ENCODE measurements at places on chromosomes 5 and 9.

DNA sequence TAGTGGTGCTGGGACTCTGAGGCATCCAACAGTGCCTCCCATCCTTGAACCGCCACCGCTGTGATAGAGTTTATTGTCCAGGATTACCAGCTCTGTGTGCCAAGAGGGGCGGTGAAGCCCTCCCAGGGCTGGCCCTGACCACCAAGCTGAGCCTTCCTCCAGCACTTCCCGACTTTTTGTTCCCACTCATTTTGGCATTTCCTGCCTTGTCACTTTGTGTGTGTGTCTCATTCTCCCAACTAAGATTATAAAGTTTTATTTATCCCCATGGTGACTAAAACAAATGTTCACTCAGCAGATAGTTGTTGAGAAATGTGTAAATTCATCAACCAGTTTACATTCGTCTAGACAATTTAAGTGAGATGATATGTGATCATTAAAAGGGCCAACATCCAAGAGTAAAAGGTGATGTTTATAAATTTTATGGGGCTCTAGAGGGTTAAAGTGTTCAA, 2.5 kb downstream of the F2R start:
- no peak for DNase-seq

GRCh38 chr5:96331210-96331609, 101.8 kb downstream of the PCSK1 start:
- DNase-seq, result no peak

GRCh38 chr9:138037140-138037539, 159.6 kb downstream of the CACNA1B start:
- no peak for DNase-seq

DNA sequence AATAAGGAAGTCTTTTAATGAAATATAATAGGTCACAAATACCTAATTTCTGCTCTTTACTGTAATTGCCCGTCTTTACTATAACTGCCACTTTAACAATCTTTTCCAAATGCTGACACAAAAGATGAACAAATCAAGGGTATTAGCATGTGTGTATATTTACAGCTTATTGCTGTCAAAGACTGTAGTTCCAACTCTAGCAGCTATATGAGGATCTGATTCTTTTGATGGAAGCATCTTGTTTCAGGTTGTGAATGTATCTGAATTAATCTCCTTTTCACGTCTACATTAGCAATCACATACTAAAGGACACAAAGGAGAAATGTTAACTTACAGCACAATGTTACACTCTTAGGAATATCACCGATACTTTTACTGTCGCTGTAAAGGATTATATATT, 27.9 kb downstream of the RFX3 start:
- DNase-seq, result no peak

DNA sequence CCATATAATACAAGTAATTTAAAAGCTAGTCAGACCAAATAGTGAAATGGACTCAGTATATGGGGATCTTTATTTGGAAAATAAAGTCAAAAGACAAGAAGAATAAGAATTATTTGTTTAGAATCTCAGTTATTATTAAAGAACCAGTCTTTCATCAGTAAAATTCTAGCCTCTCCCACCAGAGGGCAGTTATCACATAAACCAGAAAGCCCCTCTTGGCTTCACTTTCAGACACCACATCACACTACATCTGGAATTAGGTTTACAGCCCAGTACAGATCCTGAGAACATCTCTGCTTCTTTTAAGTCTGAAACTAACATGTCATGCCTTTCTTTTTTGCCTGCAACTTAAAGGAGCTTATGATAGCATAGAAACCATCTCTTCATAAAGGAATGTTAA, 12.2 kb upstream of the HSPB3 start:
- peak; percentile 46 for DNase-seq

GRCh38 chr5:159332800-159333544, 2.7 kb upstream of the IL12B start:
- no peak for DNase-seq

DNA sequence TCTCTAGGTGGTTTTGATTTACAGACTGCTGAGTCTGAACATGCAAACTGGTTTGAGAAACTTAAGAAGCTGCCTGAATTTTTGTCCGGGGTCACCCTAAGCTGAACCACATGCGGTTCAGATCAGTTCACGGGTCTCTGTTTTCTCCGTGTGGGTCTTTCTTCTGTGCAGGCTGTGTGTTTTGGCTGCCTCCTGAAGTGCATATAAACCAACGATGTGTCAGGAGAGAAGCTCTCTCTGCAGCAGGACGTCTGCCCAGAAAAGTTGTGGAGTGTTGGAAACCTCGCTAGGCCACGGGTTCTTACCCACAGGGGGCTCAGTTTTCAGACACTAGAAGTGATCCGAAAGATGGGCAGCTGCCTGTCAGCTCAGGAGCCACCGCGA, 364.2 kb downstream of the IRX2 start:
- no peak for DNase-seq

DNA sequence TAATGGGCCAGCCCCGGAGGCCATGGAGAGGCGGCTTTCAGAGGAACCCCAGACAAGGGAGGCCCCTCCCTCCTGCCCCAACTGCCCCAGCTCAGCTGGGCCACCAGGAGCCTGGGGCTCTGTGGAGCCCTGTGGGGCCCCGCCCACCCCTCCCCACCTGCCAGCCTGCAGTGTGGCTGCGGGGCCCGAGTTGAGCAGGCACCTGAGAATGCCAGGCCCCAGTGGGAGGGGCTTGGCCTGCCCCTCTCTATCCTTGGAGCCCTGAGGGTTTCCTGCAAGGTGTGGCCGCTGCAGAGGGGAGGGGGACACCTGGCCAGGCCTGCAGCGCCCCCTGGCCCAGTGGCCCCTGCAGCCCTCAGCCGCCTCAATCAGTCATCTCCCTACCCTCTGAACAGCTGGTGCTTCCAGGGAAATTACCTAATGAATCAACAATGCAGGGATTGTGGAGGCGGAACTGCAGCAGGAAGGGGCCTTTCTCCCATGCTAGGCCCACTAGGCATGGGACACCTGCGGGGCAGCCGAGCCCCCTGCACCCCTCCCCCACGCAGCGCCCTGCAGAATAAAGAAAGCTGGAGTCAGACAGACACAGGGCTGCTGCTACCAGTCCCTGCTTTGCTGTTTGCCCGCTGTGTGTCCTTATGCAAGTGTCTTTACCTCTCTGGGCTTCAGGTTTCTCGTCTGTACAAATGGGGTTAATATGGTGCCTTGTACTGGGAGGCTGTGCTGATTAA, 48.0 kb downstream of the LMX1B start:
- DNase-seq, result no peak

GRCh38 chr5:9233712-9234111, 312.2 kb downstream of the SEMA5A start:
- peak; percentile 4 for DNase-seq

- DNase-seq, result no peak
These were observed 28.3 kb downstream of the PRRX2 start for GRCh38 chr9:129693741-129694140.

GRCh38 chr9:76927540-76928240, 21.8 kb upstream of the PRUNE2 start:
- DNase-seq, result no peak

DNA sequence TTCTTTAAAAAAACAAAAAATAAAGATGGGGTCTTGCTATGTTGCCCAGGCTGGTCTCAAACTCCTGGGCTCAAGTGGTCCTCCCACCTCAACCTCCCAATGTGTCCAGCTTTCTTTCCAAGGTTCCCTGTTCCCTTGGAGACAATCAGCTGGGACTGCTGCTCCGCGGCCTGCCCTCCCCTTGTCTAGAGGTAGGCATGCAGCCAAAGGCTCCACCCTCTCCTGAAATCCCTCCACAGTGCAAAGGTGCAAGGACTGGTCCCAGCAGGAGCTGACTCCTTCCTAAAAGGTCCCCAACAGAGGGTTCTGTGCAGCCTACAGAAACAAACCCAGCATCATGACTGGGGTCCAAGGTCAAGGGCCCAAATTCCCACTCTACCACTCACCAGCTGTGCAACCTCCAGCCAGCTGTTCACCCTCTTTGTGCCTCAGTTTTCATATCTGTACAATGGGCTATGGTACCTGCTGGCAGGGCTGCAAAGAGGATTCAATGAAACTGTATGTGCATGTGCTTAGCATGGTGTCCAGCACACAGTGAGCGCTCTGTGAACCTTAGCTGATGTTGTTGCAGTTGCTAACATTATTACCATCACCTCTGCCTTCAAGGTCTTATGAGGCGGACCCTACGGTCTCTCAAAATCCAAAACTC, 47.5 kb downstream of the BARX1 start:
- no peak for DNase-seq

GRCh38 chr5:32713361-32713769, 2.2 kb downstream of the NPR3 start:
- no peak for DNase-seq

DNA sequence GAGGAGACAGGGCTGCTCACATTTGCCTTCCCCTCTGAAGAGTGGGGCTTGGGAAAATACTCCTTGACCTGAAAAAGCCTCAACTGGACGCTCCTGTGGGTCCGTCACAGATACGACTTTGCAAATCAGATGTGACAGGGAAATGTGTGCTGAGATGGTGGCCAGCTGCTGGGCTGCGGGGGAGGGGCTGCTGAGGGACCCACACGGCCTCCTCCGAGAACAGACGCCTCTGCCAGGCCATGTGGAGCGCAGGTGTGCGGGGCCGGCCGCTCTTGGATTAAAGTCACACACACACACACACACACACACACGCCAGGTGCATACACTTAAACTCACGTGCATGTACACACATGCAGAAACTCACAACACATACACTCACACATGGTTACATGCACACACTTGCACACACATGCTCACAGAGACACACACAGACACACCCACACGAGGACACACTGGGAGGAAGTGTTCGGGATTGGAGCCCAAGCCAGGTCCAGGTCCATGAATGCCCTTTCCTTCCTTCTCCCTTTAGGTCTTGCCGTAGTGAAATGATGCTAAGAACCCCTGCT, 167.4 kb downstream of the GAPVD1 start:
- no peak for DNase-seq

GRCh38 chr5:142295960-142296860, 28.6 kb downstream of the SPRY4 start:
- no peak for DNase-seq

DNA sequence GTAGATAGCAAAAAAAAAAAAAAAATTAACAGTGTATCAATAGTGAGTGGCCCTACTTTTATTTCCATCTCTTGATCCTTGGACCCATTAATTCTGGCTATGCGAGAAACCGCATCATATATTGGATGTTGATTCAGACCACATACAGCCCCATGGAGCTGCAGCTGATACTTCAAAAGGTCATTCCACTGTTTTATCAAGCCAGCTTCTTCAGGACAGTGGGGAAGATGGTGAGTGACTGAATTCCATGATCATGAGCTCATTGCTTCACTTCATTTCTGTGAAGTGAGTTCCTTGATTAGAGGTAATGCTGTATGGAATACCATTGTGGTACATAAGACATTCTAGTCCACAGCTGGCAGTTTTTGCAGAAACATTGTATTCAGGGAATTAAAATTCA, 222.9 kb upstream of the MEF2C start:
- DNase-seq, result no peak

DNA sequence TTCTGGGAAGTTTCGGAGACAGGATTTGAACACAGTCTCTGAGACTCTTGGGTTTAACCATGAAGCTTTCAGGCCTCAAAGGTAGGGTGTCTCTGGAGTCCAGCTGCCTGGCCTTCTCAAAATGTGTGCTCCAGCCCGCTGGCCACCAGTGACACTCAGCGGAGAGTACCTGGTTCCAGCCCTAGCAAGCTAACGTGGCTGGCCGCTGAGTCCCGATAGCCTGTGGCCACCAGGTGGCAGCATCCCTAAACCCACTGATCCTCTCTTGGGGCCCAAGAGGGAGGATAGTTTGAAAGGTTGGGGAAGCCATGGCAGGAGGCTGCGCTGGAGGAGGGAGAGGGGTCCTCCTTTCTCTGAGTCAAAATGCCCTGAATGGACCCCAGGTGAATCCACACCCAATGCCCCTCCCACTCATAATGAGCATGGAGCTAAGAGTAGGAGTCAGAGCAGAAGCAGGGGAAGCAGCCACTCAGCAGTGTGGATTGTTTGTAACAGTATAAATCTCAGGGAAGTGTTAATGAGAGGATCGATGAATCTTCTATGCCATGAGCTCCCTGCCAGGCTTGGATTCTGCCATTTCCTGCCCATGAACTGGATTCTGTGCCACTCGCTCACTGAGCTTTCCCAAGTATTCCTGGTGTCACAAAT, 5.4 kb upstream of the TIFAB start:
- no peak for DNase-seq

DNA sequence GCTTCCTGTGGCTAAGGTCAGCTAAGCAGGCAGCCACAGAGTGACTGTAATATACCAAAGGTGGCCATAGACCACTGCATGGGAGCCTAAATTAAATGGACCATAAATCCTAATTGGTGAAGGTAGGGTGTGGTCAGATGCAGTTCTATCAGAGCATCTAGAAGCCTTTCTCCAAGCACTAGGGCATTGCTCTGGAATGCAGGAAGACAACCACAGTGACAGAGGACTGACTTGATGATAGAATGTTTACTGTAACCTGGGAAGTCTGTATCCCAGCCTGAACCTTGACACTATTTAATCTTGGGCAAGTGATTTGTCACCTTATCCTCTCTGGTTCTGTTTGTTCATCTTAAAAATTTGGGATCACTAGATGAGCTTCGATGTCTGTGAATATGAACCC, 2.3 kb downstream of the FBXO38 start:
- no peak for DNase-seq

- DNase-seq, result peak; percentile 72
These were observed 56.2 kb downstream of the ACER2 start for GRCh38 chr9:19464764-19465585.

- no peak for DNase-seq
These were observed 32.0 kb upstream of the HSD17B3 start for GRCh38 chr9:96333958-96334357.

GRCh38 chr9:15889555-15889954, 336.7 kb downstream of the CCDC171 start:
- DNase-seq, result no peak

DNA sequence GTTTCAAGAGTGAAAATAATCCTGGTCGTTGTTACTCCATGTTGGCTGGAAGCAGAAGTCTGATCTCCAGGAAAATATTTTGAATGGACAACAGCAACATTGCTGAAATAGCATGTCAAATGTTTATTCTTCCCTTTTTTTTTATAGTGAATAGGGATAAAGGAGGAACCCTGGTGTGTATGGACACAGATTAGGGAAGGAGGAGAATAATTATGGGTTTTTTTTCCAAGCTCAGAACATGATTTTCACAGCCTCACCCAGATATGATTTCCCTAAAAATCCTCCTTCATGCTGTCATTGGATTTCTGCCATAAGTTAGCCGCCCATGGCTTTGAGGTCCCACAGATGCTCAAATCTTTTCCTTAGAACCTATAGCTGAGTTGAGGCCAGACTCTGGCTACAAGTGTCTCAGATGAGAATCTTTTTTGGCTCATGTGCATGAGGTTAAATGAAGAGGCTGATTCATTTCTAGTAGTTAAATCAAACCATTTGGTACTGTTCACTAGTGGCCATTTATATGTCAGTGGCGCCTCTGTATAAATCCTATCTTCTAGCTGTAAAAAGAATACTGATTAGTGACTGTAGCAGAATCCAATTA, 65.5 kb upstream of the LIFR start:
- DNase-seq, result no peak

- DNase-seq, result no peak
These were observed 419.3 kb upstream of the MEF2C start for GRCh38 chr5:89302102-89302891.

DNA sequence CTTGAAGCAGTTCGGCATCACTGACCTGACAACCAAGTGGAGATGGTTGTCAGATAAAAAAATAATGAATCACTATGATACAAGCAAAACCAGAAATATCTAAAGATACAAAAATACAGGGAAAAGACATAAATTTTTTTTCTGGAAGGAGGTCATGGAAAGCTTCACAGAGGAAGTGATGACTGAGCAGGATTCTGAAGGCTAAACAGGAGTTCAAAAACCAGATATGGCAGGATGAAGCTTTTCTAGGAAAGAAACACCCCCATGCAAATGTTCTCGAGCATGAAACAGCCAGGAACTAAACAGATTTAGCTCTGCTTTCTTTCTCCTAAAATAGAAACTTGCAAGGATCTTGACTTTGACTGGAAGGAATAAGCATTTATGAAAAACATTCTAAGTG, 60.7 kb upstream of the IFNE start:
- DNase-seq, result no peak
